Stimulated activated CD4-positive, alpha-beta T cell treated with anti-CD3 and anti-CD28 coated beads, Interleukin-15, amount 100 ng/mL, for 1 hour (primary cell): ENCODE measurements at places on chromosomes 5 and 9.

- DNase-seq, result no peak
Observed at GRCh38 chr5:168348084-168348414, 56.6 kb downstream of the WWC1 start.

DNA sequence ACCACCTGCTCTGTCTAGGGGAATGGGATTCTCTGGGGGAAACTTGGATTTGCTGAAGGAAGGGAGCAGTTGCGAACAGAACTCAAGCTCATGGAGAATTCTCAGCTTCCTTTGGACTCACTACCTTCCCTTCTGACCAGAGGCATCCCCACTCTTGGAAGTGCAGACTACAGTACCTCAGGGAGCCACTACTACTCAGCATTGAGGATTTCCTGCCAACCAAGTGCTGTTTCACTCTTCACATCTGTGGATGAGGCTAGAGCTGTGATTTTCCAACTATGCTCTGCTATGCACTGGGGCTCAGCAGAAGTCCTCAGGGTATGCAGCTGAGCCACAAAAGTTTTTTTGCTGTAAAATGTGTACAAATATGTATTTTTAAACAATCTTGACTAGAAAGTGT lies 43.9 kb downstream of the MACROH2A1 start:
- no peak for DNase-seq

- no peak for DNase-seq
Observed at GRCh38 chr5:118301696-118302095, 686.7 kb downstream of the DTWD2 start.

GRCh38 chr9:17906176-17906840 lies 327.4 kb downstream of the SH3GL2 start:
- DNase-seq, result no peak

GRCh38 chr5:121239951-121240350 lies 611.7 kb upstream of the FTMT start:
- no peak for DNase-seq

DNA sequence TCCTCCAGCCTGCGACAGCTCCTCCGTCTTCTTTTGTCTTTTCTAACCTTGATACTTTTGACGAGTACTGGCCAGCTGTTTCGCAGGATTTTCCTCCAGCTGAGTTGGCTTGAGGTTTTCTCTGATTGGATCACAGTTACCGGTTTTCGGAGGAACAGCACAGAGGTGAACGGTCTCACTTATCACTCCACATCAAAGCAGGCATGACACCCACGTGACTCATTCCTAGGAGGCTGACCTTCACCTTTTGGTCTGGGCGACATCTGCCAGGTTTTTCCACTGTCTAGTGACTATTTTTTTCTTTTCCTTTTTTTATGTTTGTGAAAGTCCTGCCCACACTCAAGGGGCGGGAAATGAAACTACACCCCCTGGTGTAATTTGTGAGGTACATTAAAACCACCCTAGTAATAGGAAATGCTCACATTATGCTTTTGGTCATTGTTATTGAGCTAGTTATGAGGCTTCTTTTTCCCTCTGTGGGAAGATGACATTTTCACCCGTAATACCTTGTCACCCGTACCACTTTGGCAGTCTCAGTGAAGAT lies 319.2 kb downstream of the GADD45G start:
- no peak for DNase-seq

- DNase-seq, result no peak
Observed at GRCh38 chr9:129910628-129911567, 75.6 kb downstream of the USP20 start.

GRCh38 chr9:3906437-3907213 lies 380.8 kb upstream of the RFX3 start:
- DNase-seq, result no peak

DNA sequence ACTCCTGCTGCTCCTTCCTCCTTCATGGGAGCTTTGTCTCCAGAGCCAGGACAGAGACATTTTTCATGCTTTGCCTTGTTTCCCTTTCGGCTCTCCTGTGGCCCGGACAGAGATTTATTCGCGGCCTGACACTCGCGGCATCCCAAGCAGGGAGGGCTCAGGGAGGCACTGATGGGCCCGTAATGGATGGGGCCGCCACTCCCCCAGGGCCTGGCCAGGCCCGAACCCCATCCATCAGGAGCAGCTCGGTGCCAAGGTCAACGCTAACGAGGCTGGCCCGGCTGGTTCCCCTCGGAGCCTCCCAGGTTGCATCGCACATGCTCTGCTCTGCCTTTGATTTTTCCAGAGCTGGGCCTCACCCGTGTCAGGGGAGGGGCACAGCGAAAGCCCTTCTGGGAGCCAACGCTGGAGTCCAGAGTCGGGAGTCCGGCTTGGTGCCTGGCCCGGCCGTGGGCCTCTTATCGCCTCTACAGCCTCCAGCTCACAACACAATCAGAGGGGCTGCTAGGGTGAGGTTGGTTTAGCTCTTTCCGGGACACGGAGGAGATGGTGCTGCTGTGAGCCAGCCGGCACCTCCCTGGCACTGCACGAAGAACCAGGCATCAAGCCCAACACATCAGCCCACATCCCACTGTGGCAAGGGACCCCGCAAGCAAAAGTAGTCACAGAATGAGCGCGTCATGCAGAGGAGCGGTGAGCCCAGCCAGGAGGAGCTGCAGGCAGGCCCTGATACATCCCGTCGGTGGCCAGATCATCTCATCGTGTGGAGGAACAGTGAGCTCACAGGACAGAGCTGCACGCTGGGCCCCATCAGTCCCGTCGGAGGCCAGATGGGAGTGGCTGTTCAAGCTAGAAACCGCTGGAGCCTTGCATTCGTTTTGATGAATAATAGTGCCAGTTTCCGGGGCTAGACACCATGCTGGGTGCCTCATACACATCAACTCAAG lies 72.2 kb upstream of the BARHL1 start:
- DNase-seq, result no peak

- DNase-seq, result no peak
Observed at GRCh38 chr9:136181784-136182419, 23.0 kb downstream of the LHX3 start.

- no peak for DNase-seq
Observed at GRCh38 chr9:90814355-90814754, 12.7 kb downstream of the SYK start.

GRCh38 chr5:140321796-140322195 lies 18.9 kb upstream of the PFDN1 start:
- no peak for DNase-seq

- DNase-seq, result no peak
Observed at GRCh38 chr9:135210676-135211523, 123.4 kb downstream of the OLFM1 start.

DNA sequence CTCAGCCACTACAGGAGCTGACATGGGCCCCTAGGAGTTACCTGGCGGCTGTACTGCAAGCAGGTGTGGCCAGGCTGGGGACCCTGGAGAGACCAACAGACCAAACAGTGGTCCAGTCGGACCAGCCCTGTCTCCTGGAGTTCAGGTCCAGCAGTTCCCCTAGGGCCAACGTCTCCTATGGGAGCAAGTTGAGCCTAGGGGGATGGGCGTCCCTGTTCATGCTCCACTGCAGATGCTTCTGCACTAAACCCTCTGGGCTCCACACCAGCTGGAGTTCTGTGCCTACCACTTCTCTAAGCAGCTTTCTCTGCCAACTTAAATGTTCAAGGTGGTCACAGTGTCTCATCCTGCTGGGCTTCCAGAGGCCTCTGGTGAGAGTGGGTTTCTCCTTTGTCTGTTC lies 20.6 kb upstream of the OMD start:
- DNase-seq, result no peak

DNA sequence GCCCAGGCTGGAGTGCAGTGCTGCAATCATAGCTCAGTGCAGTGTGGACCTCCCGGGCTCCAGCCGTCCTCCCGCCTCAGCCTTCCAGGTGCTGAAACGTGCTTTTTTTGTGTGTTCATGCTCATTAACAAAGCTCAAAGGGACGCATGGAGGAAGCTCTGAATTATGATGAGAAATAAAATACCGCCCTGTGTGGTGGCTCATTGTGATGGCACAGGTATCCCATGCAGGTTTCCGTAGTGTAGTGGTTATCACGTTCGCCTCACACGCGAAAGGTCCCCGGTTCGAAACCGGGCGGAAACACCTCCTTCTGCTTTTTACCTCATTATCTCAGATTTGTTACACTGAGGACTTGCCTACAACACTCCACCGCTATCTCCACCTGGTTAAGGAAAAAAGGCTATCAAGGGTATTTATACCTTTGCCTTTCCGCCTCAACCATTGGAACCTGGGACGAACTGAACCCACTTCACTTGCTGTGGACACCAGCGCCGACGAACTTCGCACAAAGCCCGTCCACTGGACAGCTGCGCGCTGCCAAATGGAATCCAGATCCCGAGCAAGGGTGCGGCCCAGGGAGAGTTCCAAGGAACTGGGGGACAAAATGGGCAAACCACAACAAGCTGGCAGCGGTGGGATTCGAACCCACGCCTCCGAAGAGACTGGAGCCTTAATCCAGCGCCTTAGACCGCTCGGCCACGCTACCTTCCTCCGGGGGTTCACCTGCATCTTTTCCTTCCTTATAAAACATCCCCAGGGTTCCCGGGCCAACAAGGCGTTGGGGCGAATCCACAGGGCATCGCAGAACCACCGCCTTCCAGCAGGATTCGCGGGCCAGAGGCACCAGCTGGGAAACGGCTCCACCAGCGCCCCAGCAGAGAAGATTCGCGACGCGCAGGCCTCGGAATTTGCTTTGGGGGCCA lies 26.3 kb downstream of the OR2V2 start:
- peak; percentile 70 for DNase-seq

DNA sequence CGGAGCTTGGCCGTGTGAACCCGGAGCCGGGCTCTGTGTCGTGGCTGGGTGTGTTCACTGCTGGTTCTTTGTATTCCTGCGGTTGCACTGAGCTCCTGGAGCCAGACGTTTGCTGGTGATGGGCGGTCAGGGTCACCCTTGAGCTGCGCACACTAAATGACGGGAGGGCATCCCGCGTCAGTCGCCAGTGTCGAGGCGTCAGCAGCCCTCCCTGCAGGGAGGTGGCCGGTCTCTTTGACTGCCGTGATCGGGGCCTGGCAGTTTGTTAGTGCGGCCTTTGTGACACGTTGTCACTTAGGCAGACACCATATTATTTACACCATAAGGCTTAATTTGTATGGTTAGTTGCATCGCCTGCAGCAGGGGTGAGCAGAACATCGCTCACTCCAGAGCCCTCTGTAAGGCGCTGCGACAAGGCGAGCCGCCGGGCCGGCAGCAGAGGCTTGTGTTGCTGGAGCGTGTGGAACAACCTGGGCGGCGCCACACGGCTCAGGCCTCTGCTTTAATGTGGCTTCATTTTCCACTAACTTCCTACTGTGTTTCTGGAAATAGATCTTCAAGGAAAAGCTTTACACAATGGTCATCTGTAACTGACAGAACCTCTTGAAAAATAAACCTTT lies 8.3 kb downstream of the NDUFS6 start:
- no peak for DNase-seq

GRCh38 chr5:180455872-180456271 lies 38.3 kb upstream of the CNOT6 start:
- no peak for DNase-seq

- no peak for DNase-seq
Observed at GRCh38 chr5:96509721-96510350, 76.8 kb upstream of the PCSK1 start.

GRCh38 chr9:123064716-123065115 lies 31.2 kb downstream of the GPR21 start:
- DNase-seq, result no peak

- DNase-seq, result no peak
Observed at GRCh38 chr9:28378231-28378630, 805.0 kb upstream of the C9orf72 start.

- DNase-seq, result no peak
Observed at GRCh38 chr5:125612776-125613175, 810.4 kb upstream of the GRAMD2B start.

GRCh38 chr5:32249668-32250067 lies 63.1 kb downstream of the MTMR12 start:
- DNase-seq, result no peak

DNA sequence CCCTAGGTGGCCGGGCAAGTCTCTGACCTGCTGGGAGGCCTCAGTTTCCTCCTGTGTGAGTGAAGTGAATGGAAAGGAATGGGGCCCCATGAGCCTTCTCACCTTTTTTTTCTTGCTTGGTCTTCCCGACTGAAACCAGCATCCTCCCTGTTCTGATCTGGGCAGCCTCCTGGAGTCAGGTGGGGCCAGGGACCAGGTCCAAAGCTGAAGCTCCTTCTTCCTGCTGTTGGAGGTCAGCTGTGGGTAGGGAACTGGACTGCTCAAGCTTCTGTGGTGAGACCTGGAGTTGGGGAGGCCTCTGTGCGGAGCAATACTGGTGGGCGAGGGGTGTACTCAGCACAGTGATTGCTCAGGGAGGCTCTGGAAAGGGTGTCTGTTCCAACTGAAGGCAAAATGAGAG lies 99.7 kb downstream of the PCSK1 start:
- no peak for DNase-seq

DNA sequence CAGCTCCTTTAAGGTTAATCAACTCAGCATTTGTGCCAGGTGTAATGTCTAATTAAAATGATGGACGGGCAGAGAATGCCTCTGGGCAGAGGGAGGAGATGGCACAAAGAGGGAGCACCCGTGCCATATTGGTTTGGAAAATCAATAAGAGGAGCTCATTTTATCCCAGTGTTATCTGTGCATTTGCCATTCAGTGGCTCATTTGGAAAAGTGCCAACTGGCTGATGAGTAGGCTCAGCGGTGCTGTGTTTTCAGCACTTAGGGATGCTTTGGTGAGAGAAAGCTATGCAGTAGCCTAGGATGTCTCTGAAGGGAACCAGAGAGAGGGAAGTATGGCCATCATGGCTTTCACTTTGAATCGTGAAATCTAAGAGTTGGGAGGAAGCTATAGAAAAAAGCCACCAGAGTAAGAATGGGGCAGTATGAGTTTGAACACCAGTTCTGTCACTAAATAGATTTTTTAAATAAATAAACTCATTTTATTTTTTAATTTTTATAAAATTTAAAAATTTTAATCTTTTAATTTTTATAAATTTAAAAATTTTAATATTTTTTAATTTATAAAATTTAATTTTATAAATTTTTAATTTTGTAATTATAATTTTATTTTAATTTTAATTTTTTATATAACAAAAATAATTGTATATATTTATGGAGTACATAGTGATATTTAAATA lies 472.8 kb downstream of the BRINP1 start:
- DNase-seq, result no peak

GRCh38 chr5:159324986-159325385 lies 5.3 kb downstream of the IL12B start:
- DNase-seq, result no peak

DNA sequence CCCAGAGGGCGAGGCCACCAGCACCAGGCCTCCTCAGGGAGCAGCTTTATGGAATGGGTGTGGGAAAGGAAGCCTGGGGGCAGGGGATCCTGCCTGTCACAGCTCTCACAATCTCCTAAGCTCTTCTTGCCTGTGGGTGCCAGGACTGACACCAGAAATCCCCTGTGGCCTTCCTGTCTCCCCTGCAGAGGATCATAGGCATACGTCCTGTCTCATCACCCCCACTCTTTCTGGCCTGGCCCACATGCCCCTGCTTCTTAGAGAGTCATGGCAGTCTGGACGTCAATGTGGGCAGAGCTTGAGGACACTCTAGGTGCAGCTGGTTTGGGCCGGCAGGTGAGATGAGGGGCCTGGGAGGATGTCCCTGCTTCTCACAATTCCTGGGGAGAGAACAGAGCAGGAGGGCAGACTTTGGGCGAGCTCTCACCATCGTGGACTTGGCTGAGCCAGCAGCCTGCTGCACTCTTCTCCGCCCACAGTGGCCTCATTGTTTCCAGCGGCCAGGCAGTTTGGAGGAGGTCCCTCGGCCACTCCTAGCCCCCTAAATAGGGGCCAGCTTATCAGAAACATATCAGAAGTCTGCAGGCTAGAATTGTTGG lies 67.3 kb upstream of the ZFR start:
- no peak for DNase-seq
